Sigmoid colon (tissue), 7 donors: ENCODE measurements at places on chromosomes 11 and 22. TPM values are rescaled to one million over a fixed set of nuclear protein-coding genes. Genes with fewer than 3 reads are reported as not detected.

- no peak for DNase-seq
These were observed 66.2 kb downstream of the DHCR7 start for GRCh38 chr11:71381781-71382505.

- no peak for DNase-seq
These were observed 201.6 kb upstream of the B3GAT1 start for GRCh38 chr11:134613646-134614045.

DNA sequence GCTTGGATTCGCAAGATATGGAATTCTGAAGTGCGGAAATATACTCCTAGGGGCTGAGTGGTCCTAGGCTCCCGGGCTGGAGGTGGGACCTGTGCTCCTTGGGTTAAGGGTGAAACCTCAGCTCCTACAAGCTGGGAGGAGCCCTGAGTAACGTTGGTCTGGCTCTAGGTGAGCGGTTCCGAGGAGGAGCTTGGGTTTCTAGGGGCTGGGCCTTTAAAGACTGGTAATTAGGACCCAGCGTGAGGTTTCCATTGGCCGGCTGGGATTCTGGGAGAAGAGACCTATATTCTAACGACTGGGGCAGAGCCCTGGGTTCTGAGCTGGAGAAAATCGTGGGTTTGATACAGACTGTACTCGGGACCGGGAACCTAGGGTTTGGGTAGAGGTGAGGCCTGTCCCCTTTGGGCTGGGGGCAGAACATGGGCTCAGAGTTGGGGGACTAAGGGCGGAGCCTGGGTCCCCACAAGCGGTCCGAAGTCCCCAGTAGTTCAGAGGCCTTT lies 882 bp upstream of the MAP4K2 start:
- DNase-seq: no peak

- no peak for DNase-seq
These were observed 746 bp downstream of the CTNND1 start for GRCh38 chr11:57762235-57762861.

DNA sequence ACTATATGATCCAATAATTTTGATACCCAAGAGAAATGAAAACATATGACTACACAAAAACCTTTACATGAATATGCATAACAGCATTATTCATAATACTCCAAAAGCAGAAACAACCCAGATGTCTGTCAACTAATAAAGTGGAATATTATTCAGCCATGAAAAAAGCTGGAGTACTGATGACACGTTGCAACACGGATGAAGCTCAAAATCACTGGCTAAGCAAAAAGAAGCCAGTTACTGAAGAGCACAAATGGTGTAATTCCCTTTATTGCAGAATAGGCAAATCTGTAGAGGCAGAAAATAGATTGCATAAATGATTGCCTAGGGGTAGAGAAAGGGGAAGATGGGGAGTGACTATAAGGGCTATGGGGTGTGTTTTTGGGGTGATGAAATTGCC lies 117.6 kb upstream of the FGF3 start:
- no peak for DNase-seq

DNA sequence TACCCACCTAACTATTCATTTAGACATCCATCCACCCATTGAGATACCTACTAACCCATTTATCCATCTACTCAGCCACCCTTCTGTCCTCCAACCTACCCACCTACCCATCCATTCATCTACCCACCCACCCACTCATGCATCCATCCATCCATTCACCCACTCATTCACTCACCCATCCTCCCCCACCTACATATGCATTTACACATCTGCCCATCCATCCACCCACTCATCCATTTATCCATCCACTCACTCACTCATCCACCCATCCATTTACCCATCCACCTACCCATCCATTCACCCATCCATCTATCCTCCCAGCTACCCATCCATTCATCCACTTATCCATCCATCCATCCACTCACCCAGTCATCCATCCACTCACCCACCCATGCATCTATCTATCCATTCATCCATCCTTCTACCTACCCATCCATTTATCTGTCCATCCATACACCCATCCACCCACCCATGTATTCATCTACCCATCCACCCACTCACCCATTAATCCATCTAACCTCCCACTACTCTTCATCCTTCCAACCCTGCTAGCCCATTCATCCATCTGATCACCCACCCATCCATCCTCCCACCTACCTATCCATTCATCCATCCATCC lies 378.7 kb downstream of the CTTN start:
- DNase-seq: no peak

- no peak for DNase-seq
These were observed 10.7 kb upstream of the POGLUT3 start for GRCh38 chr11:108508653-108509593.

DNA sequence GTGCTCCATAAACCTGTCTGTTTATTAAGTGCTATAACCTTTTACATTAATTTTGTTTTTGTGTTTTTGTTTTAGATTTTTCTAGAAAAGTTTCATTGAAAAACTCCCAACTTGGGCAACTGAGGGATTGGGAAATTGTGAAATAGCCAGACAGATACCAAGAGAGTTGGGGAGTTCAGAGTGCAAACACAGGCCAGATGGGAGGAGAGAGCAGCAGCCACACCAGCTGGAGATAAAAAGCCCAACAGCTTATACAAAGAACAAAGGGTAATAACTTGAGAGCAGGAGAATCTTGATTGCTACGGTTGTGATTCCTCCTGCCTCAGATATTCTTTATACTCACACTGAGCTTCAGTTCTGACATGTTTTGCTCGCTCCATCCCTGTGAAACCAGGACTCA lies 1642.2 kb downstream of the LRRC4C start:
- DNase-seq: no peak

- DNase-seq: peak; percentile 73
These were observed 604 bp upstream of the GANAB start for GRCh38 chr11:62646825-62647608.

Gene CDC42BPG
- 0.83 TPM for total RNA-seq

Gene VPREB1
- total RNA-seq: not detected

Gene CD82
- 23.3 TPM for total RNA-seq

DNA sequence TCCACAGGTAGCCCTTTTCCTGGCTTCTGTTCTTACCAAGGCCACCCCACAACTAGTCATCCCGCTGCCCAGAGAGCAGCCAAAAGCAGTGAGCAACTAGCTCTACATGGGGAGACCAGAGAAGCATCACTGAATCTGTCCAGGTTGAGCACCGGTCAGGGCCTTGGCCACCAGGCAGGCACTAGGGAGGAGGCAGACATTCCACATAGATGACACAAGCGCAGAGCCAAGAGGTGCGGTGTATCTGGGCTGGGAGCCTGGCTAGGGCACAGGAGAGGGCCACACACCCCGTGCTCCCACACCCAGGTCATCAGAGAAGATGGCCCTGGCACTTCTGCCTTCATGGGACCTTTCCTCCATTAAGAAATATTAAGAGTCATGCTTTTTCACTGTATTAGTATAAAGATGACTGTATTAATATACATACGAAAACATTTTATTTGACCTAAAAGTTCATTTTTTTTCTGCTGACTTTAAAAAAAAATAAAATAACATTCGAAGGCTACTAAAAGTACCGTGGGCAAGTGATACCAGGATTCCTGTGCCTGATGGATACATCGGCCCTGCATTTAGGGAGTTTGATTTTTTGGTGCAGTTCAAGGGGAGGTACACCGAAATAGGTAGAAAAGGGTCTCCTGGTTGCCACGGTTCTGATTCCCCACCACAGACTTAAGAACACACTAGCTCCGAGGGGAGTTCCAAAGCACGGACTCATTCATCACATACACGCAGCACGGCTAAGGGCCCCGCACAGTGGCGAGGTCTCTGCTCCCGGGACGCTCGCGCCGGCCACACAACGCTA lies 1.2 kb downstream of the DGCR2 start:
- DNase-seq: no peak

GRCh38 chr11:47591764-47592163 lies 2.4 kb downstream of the C1QTNF4 start:
- DNase-seq: no peak

Gene CPT1B
- 5.0 TPM for total RNA-seq

Gene C11orf98
- total RNA-seq: 27.8 TPM

DNA sequence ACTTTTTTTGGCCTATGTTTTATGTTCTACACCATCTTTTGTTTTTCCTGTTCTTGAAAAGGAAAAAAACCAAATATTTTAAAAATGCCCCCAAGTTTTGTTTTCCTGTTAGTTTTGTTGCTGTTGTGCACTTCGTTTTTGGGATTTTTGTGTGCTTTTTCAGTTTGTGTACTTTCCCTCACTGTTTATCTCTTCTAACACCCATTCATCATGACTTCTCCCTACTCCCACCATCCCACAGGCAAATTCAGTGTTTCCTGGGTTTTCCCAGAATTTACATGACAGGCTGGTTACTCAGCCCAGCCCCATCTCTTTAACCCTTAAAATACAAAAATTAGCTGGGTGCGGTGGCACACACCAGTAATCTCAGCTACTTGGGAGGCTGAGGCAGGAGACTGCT lies 15.6 kb downstream of the TMEM123 start:
- no peak for DNase-seq

Gene OR10A2
- not detected for total RNA-seq

Gene APLP2
- 258 TPM for total RNA-seq

Gene ART1
- 1.1 TPM for total RNA-seq

Gene OR52I1
- not detected for total RNA-seq

DNA sequence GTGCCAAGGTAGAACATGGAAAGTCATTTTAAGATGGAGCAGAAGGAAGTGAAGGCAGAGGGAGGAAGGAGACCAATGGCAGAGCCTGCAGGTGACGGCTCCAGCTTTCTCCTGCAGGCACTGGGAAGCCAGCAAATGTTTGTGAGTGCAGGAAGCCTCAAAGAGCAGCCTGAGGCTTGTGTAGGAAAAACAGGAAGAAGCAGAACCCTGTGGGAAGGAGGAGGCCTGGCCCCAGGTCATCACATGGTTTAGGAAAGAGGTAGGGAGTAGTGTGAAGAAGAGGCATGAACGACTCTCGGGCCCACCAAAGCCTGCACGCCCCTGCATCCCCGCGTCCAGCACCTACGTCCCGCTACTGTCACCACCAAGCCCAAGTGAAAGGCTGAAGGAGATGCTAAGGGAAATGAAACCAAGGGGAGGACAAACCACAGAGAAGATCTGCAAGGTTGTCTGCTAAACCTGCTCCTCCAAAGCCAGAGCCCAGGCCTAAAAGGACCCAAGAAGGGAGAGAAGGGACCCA lies 151.5 kb downstream of the CHST1 start:
- no peak for DNase-seq

DNA sequence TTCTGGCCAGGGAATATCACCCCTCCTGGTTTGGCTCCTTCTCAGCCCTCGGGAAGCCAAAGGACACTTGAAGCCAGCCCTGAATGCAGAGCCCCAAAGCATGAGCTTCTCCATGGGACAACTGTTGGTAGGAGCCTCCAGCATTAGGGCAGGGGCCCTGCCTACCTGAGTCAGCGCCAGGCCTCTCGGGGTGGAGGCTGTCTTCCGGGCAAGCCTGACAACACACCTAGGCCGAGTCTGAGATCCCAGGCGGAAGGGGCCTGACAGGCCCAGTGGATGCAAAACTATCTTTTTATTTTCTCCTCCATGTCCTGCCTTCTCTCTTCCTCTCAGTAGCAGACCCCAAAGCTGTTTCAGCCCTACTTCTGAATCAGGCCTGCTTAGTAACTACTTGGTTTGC lies 27.6 kb downstream of the RCOR2 start:
- DNase-seq: no peak

- DNase-seq: no peak
These were observed 30.5 kb downstream of the LRRC10B start for GRCh38 chr11:61539006-61539405.

DNA sequence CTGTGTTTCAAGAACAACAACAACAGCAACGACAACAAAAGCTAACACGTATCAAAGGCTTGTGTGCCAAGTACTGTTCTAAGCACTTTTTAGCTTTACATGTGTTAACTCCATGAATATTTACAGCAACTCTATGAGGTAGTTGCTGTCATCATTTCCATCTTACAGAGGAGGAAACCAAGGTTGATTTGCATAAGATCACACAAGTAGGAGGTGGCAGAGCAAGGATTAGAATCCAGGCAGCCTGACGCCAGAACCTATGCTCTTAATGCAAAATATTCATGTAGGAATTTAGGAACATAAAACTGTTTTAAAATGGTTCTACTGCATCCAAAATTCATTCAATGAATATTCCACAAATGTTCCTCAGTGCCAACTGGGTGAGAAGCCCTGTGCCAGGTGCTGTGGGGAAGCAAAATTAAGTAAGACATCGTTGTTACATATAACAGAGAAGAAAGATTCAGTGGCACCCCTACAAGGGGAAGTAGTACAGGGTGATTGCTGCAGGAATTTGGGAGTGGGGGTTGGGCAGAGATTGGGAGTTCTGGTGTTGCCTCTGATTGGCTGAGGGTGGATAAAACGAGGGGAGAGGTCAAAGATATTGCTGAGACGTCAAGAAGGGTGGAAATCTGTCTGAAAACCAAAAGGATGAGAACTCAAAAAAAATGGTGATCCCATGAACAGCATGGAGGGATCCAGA lies 86.1 kb upstream of the ARHGAP20 start:
- DNase-seq: no peak

GRCh38 chr22:26416670-26417276 lies 12.3 kb upstream of the ASPHD2 start:
- DNase-seq: no peak

DNA sequence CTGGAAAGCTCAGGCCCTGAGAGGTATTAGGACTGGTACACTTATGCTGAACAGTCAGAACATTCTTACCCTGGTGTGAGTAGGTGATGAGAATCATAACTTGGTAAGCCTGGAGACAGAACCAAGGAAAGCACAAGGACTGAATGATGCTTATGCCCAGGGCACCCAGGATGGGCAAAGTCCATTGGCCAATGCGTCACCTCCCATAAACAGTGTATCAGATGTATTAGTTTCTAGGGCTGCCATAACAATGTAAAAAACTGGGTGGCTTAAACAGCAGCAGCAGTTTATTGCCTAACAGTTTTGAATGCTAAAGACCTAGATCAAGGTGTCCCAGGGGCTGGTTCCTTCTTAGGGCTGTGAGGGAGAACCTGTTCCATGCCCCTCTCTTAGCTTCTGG lies 107.0 kb downstream of the FAR1 start:
- no peak for DNase-seq

Gene UPK2
- total RNA-seq: not detected

GRCh38 chr11:104531075-104531474 lies 367.1 kb upstream of the PDGFD start:
- no peak for DNase-seq

Gene SPDYC
- not detected for total RNA-seq

Gene IL18
- 9.8 TPM for total RNA-seq

GRCh38 chr22:32760815-32761214 lies 40.7 kb upstream of the TIMP3 start:
- no peak for DNase-seq

- DNase-seq: peak; percentile 64
These were observed 52.5 kb upstream of the SUSD2 start for GRCh38 chr22:24128631-24129262.
